Stimulated activated CD4-positive, alpha-beta T cell treated with anti-CD3 and anti-CD28 coated beads, Interleukin-4, amount 100 ng/mL, for 4 hours (primary cell): ENCODE measurements at places on chromosomes 4 and X.

DNA sequence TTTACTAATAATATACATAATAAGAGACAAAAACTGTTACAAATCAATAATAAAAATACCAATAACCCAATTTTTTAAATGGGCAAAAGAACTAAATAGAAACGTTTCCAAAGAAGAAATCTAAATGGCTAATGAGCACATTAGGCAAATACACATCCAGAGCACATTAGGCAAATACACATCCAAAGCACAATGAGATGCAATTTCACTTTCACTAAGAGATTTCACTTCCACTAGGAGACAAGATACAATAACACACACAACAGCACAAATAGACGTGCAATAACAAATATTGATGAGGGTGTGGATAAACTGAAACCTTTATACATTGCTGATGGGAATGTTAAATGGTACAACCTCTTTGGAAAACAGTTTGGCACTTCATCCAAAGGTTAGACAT, 250.7 kb downstream of the ARAP2 start:
- DNase-seq, result no peak

DNA sequence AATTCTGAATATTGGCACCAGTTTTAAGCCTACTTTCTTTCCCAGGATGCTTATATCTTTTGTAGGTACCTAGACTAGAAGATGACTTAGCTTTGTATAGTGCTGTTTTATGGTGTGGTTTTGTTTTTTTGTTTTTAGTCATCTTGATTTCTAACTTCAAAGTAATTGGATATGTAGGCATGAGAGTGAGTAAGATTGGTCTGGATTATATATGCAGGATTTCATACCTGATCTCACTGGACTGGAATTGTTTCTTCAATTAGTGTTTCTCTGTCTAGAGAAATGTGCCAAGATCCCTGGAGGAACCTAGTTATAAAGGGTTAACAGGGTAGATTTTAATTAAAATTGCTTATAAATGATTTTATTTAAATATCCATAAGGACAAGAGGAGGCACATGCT, 23.1 kb downstream of the NAP1L5 start:
- no peak for DNase-seq

DNA sequence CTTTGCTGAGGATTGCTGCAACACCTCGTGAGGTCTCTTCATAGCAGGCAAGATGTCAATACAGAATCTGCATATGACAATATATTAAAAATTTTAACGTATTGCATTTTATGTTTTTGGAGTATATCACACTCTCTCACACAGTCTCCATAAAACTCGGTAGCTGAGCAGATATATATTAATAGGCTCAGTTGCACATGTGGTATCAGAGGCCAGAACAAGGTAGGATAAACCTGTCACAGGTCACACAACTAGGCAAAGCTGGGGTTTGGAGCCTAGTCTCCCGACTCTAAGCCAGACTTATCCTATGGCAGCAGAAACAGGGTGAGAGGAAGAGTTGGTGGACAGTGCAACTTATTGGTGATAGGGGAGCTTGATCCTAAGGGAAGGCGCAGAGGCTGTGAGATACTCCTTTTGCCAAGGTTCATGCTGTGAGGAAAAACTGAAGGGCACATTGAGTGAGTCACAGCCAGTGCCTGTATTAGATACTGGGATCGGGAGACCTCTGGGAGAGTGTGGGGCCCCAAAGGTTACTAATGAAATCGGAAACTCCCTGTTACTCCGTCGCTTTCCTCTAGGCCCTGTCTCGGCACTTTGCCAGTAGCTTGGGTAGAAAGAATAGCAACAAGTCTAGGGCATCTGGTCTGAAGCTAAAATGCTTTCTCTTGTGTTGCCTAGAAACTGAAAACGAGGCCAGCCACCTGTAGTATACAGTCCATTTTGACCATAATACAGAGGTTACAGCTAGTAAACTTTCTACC, 195.7 kb downstream of the ARHGAP10 start:
- no peak for DNase-seq

DNA sequence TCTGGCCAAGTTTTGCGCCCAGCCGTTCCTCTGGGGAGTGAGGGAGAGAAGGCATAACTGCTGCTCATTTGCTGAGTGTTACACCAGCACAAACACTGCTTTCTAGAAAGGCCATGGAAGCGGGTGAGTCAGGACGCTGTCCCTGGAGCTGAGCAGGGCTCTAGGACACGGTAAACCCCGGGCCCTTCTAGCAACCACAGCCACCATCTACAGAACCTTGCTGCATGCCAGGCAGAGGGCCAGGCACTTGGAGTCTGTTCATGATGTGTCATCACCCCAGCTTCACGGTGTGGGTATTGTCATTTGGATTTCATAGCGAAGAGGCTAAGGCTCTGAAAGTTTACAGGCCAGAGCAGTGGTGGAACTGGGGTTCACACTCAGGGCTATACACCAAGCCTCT, 31.8 kb upstream of the C4orf50 start:
- no peak for DNase-seq

DNA sequence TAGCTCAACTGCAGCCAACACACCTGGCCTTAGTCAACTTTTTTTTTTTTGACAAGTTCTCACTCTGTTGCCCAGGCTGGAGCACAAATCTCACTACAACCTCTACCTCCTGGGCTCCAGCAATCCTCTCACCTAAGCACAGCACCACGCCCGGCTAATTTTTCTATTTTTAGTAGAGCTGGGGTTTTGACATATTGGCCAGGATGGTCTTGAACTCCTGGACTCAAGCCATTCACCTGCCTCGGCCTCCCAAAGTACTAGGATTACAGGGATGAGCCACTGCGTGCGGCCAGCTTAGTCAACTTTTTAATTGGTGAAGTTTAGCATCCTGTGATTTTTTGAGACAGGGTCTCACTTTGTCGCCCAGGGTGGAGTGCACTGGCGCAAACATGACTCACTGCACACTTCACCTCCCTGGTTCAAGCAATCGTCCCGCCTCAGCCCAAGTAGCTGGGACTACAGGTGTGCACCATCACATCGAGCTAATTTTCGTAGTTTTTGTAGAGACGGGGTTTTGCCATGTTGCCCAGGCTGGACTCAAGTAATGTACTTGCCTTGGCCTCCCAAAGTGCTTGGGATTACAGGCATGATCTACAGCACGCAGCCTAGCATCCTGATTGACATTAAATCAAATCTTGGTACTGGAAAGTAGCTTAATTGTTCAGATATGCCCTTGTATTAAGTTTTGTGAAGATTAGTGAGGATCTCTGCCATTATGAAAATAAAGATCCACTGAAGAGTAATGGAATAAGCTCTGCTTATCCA, 8.3 kb downstream of the HNRNPDL start:
- no peak for DNase-seq

DNA sequence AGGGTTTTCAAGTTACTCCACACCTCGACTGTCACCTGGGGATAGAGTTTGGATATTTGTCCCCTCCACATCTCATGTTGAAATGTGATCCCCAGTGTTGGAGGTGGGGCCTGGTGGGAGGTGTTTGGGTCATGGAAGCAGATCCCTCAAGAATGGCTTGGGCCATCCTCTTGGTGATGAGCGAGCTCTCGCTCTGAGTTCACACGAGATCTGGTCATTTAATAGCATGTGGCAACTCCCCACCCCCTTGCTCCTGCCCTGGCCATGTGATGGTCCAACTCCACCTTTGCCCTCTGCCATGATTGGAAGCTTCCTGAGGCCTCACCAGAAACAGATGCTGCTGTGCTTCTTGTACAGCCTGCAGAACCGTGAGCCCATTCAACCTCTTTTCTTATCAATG, 8.3 kb downstream of the CTAG1A start:
- no peak for DNase-seq

DNA sequence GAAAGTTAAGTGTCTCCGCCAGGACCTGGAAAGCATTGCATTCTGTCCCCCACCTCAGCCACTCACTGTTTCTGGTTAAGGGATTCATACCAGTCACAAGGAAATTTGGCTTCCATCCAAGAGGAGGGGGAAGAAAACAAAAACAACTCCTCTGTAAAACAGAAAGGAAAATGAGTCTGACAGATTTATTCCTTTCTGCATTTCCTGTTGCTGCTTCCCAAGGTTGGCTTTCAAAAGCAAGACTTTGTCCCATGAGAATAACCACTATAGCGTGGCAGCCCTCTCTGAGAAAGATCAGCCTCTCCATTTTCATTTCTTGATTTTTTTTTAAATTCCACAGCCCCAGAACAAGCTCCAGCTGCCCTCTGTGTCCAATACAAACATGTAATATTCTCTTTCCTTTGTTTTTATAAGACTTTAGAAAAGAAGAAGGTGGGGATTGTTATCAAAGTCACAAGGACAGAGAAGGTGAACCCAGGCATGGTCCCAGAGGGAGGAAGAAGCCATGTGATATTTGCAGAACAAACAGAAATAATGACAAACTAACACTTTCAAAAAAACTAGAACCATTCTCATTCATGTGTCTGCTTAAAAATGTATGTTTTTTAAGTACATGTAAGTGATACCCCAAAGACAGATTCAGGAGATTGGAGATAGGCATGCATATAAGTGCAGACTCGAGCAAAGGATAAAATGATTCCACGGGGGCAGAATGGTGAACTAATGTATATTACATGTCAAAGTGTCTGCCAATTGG, 90.7 kb upstream of the DCLK2 start:
- no peak for DNase-seq

DNA sequence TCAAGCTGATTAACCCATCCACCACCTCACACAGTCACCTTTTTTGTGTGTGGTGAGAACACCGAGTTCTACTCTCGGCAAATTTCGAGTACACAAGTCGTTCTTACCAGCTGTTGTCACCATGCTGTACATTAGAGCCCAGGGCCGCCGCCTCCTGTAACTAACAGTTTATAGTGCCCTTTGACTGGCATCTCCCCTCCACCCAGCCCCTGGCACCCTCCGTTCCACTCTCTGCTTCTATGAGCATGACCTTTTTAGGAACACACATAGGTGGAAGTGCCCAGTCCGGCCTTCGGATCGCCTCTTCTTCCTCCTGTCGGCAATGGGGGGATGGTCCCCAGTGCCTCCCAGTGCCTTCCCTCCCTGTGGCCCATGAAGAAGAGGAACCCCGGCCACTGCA, 141.4 kb downstream of the STK32B start:
- DNase-seq, result no peak

GRCh38 chr4:150495550-150495949, 86.4 kb upstream of the MAB21L2 start:
- DNase-seq, result no peak

GRCh38 chrX:134880866-134881265, 109.9 kb upstream of the SMIM10 start:
- no peak for DNase-seq

- no peak for DNase-seq
Measured at GRCh38 chr4:184280137-184280536, 62.5 kb upstream of the ENPP6 start.

- DNase-seq, result no peak
Measured at GRCh38 chr4:121096629-121097028, 24.3 kb upstream of the NDNF start.

DNA sequence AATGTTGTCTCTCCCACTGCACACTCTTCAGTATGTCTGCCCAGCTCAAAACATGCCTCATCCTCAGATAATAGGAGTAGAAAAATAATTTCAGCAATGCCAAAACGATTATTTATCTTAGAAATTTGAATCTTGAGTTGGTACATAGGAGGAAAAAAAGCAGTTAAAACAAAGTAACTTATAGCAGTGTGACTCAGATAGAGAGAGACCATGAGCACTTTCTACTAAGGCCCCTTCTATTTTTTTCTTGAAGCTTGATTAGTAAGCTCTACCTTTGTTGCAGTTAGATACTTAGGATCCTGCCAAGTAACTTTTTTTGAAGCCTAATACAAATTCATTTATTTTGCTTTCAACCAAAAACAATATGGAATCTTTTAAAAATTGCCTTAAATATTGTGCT, 212.3 kb downstream of the MAD2L1 start:
- DNase-seq, result no peak

DNA sequence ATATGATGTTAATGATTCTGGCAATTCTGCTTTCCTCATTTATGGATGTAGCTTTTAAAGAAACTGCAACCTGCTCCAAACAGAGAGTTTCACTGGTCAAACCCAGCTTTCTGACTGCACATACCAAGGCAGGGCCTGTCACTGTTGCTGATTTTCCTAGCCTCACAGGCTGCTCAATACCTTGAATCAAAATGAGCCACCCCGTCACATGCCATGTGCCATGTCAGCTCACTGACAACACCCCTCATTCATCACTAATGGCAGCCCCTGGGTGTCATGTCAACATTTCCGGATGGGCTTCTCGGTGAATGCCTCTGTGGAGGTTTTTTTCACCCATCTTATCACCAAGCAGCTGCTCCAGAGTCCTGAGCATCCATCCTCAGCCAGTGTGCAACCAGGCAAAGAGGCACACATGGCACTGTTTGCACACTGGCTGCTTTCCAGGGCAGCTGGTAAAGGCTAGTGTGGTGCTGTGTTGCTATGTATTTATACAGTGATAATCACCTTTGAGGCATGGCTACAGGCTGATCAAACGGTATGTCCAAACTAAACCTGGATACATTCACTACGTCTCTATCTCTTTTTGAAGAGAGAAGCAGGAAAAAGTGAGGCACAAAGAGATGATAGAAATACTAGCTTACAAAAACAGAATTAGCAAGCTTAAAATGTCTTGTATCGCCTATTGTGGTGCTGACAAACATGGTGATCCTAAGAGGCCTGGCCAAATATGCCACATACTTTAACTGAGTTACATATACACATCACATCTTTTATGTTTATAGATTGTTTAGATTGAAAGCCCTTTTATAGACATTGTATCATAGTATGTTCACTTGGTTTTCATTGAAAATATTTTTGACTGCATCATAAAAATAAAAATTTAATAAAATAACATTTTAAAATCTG, 94.6 kb upstream of the INPP4B start:
- no peak for DNase-seq

DNA sequence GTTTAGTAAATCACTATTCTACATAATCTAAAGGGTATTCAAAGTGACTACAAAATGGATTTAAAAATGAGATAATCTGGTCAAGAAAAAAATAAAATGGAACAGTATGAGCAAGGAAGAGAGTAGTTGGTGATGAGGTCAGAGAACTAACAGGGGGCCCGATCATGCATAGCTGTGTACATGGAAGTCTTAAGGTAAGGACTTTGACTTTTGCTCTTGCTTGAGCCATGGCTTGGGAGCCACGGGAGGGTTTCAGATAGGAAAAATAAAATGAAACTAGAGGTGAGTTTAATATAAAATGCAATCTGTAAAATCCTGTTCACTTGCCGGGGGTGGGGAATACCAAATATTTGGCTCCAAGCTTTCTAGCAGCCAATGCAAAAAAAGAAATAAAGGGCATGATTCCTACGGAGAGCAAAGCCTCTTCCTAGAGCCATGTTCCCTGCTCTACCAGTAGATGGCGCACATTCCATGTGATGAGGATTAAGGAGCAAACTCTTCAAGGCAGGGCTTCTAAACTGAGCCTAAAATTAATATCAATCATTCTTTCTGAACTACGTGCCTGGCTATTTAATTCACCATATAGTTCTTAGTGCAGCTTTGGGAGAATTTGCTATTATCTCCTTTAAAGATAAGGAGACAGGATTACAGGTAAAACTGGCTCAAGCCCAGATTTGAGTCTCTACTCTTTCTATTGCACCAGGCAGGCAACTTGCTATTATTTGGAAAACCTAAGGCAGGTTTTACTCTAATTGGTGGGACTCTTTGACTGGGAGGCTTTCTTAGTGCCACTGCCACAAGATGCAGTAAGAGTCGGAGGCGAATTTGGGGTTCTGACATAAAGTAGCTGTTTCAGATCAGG, 6.8 kb upstream of the CLCN5 start:
- DNase-seq, result peak; percentile 34

GRCh38 chr4:120052856-120053255, 13.8 kb downstream of the MAD2L1 start:
- no peak for DNase-seq

- no peak for DNase-seq
Measured at GRCh38 chr4:152964335-152964734, 28.2 kb downstream of the FHDC1 start.
